Right ventricle myocardium inferior (tissue), 1 donor: ENCODE measurements at places on chromosomes 11 and 22. TPM values are rescaled to one million over a fixed set of nuclear protein-coding genes. Genes with fewer than 3 reads are reported as not detected.

GRCh38 chr11:92857407-92857806 lies 112.0 kb upstream of the MTNR1B start:
- no peak for DNase-seq

- no peak for DNase-seq
Observed at GRCh38 chr22:42876041-42876440, 19.0 kb upstream of the ARFGAP3 start.

Gene ASRGL1
- total RNA-seq = 4.7 TPM

DNA sequence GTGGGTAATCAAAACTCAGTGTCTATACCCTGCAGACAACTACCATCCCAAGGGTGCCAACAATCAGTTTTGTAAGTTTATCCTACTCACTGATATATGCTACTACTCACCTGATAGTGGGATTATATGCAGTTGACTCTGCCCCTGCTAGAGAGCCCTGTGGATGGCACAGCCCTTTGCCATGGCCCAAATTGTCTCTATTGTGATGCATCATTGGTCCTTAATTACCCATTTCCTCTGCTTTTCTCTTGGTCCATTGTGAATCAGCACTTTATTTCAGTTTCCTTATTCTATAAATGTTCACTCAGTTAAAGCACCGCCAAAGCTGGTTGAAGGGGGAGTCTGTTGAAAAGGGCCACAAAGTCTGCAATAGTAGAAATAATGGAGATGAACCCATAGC lies 42.3 kb downstream of the PLAAT5 start:
- no peak for DNase-seq

DNA sequence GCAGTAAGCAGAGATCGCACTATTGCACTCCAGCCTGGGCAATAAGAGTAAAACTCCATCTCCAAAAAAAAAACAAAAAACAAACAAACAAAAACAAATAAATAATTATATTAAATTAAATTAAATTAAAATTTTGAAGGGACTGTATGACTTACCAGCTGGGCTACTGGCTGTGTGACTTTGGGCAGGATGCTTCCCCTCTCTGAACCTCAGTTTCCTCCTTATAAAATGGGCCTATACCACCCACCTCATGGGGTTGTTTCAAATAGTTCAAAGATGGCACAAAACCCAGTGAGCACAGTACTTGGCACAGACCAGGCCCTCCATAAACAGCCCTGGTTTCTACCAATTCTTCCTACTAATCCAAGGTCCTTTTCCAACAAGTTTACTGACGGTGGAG lies 34.9 kb downstream of the ASCC2 start:
- DNase-seq = no peak
